ENCODE measurements at places on chromosomes 1 and 21.

DNA sequence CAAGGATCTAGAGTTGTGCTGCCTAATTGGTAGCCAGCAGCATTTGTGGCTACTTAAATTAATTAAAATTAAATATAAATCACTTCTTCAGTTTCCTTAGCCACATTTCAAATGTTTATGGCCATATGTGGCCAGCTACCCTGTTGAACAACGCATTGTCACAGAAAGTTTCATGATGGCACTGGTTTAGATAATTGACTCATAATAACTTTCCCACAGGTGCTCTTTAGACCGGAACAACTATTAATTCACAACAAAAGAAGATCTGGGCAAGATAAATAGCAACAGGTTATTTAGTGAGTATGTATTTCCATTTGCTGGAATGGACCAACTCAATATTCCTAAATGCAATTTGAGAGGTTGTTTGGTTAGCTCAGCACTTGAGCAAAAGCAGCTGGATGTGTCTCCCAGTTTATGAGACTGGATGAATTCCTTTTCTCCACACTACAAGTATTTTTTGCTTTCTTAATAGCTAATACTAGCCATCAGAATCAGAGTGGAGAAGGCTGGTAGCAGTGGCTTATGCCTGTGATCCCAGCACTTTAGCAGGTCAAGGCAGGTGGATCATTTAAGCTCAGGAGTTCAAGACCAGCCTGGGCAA is 3.7 kb upstream of the AMIGO1 start:
- no peak for DNase-seq

GRCh38 chr1:53600561-53600960 is 138.4 kb downstream of the GLIS1 start:
- no peak for DNase-seq

DNA sequence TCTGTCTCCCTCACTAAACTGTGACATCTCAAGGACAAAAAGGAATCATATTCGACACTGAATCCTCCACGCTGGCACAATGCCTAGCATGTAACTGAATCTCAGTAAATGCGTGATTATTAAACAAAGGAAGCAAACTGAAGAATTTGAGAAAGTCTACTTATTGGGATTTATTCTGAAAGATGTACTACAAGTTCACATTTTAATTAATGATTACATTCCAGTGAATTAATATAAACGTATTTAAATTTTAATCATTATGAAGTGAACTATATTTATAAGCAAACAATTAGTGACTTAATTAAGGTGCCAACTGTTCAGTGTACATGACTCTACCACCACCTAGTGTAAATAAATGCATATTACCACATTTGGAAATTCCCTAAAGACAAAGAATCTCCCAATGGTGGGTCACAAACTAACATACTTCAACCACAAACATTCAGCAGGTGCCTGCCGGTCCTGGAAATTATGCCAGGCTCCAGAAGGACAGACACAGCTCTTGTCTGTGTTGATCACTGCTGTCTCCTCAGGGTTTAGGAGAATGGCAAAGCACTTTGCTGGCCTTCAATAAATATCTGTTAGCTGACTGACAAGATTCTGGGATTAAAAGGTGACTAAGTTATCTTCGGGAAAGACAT is 56.3 kb downstream of the SMYD3 start:
- no peak for DNase-seq

DNA sequence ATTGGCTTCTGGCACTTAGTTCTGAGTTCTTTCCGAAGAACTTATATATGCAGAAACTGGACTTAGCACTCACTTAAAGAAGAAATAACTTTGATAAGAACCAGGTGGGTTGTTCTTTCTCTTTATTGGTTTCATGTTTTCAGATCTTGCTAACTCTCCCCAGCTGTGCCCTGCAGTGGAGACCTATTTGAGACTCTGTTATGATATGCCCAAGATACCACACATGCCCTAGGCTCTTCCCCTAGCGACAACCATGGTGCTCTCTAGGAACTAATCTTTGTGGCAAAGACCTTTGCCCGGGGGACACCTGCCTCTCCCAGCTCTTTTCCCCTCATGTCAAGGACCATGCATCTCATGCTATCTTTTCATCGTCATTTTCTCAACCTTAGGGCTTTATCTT is 128.8 kb downstream of the PBX1 start:
- DNase-seq = no peak

DNA sequence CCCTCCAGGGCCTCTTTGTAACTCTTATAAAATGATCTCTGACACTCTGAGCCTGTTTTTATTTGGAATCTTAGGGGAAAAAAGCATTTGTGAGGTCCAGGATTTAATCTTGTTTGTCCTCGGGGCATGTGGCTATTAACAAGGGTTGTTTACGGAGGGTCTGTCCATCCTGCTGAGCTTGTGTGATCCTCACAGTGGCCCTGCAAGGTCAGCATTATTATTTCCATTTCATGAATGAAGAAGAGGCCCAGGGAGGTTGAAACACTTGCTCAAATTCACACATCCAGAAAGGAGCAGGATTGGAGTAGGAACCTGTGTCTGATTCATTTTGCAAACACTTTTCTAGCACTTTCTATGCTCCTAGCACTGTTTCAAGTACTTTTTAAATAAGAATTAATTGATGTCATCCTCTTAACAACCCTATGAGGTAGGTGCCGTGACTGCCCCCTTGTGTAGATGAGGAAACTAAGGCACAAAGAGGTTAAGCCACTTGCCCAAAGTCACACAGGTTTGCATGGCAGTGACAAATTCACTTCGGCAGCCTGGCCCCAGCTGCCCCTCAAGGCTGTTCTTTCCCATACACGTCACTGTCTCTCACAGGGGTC is 178.9 kb downstream of the MIS18A start:
- no peak for DNase-seq

GRCh38 chr21:23127973-23128372 is 2129.8 kb downstream of the NCAM2 start:
- no peak for DNase-seq

DNA sequence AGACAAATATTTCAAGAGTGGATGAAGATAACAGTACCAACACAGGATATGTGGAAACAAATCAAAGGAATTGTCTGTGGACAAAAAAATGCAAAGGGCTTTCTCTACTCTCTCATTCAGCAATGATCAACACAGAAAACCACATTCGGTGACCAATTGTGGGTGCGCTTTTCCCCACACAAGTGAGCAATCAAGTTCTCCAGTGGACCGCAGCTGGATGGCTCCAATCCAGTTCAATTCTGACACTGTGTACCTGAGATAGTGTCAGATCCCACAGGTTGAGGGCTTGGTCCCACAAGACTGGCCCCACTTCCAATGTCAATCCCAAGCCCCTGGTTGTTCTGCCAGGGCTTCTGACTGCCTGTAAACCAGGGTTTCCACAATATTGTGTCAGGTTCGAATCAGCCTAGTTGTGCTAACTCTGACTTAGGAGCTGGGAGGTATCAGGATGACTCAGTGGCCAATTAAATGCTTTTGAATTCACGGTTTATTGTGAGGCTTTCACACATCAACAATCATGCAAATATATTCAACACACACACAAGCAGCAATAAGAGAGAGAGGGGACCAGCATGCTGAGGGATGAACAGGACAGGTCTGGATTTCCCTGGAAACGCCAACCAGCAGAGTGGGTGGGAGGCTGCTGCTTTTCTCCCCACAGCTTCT is 87.0 kb upstream of the BTG3 start:
- DNase-seq = no peak

- DNase-seq = no peak
These were observed 5.4 kb upstream of the SLC35D1 start for GRCh38 chr1:67059346-67059745.

DNA sequence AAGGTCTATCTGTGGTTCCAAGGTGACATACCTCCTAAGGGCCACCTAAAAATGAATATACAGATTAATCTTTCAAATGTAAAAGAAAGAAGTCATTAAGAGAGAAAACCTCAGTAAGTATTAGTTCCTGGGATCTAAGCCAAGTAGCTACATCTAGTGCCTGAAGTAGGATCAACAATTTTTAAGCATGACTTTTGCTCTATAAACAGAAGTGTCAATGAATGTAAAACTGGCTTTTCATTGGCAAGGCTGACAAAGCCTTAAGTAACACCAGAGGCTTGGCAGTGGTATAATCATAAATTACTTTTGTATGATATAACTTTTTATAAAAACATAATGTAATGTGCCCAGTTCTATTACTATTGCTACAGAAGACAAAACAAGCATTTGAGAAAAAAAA is 12.2 kb upstream of the ACADM start:
- no peak for DNase-seq

DNA sequence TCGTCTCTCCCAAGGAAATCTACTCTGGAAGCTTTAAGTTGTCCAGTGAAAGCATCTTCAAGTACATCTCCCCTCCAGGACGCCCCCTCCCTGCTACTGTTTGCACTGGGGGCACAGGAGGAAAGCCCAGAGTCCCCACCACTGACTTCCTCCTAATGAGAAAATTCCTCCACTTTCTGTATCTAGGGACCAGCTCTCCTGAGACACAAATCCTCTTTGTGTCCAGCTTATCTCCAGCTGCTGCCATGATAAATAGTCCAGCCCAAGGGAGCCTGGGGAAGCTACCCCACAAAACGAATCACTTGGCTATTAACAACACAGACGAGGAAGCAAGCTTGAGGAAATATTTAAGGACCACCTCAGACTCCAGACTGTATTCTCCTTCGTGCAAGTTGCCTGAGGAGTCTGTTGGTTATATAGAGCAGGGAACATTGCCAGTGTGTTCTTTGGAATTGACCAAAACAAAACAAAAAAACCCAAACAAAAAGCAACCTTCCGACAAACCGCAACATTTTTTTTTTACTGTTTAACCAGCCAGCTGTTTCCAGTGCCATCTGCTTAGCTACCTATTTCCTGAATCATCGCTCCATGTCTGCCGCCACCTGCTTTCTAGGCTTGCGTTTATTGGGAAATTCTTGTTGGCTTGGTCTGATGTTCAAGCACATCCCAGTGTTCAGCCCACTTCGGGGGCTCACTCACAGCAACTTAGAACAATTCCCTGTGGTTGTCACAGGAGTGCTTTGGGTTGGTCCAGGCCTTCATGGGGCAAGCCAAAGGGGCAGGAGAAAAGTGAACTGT is 7.7 kb downstream of the C1orf226 start:
- no peak for DNase-seq

DNA sequence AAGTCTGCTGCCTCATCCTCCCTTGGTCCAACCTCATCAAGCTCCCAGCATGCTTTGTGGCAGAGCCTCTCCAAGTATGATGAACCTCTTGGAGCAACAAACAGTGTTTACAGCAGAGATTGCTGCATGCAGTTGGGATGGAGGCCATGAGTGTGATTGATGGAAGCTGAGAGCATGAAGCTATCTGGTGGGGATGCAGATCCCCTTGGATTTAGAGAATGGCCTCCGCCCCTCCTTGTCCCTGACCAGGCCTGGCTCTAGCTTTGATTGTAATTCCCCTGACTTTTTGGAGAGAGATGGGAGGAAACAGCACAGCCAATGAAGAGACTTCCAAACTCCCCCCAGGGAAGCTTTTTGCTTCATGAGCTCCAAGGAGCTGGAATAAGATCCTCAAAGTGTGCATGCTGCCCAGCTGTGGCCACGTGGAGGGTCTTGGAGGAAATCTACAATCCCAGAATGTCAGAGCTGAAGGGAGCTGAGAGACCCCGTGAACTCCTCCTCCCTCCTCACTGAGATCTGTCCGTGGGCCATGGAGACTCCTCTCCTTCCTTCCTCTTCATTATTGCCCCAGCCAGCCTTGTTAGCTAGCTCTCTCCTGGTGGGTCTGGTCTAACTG is 165.3 kb upstream of the USP24 start:
- no peak for DNase-seq

DNA sequence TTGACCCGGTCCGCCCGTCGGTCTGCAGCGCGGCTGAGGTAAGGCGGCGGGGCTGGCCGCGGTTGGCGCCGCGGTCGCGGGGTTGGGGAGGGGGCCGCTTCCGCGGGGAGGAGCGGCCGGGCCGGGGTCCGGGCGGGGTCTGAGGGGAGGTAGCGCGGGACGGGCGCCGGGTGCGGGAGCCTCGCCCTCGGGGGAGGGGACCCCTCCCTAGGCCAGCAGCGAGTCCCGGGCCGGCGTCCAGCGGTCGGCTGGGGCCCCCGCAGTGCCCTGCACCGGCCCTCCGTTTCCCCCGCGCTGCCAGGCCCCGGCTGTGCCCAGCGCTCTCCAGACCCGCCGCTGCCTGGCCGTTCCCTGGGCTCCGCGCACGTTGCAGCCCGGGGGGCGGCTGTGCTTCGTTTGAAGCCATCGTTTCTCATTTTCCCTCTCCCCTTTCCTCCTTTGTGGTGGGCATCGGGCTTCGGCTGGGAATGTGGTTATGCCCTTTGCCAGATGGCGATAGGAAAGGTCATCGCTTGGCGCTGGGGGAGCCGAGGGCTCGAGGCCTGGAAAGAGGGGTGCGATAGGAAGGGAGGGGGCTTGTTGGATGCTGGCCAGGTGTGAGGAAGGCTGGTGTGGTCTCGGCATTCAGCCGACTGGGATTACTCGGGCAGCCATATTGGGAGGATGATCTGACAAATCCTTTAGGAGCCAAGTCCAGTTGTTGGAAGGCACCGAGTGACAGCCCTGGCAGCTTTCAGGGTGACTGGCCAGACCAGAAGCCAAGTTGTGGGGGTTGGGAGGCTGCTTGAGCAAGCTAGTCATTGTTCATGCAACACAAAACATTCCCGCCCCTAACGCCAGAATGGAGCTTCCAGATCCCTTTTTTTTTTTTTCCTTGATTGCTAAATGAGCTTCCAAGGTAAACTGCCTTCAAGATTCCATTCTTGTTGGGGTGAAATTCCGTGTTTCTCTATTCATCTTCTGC is 753 bp downstream of the KIF1B start:
- peak; percentile 0 for DNase-seq

- DNase-seq = peak; percentile 26
These were observed 648 bp downstream of the ATP5PF start for GRCh38 chr21:25733859-25734653.

GRCh38 chr1:74468982-74469603 is 43.3 kb downstream of the LRRC53 start:
- DNase-seq = no peak

DNA sequence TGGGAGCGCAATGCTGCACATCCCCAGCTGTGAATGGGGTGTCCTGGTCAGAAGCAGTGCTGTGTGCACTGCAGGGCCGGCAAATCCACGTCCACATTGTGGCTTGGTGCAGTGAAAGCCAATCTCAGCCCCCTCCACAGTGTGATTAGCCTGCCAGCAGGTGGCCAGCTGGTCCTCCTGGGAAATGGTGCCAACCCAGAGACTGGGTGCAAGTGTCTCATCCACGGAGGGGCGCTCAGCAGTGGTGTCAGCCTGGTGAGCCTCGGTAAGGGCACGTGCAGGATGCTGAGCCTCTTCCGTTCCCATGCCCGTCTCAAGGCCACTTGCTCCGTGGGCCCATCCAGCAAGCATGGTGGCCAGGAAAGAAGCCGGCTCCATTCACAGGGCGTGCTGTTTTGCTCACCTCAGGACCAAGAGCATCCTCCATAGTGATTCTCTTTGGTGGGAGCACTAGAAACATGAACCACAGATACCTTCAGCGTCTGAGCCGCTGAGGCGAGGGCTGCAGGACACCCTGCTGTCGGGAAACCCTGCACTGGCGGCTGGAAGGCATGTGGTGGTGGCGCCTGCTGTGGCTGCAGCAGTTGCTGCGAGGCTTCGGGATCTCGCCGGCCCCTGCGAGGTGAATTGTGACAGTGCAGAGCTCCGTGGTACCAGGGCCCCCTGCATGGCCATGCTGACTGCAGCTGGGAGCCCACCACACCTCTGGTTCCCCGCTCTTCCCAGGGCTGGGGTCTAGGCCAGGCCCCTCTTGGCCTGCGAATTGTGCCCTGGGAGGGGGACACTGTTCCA is 2.0 kb upstream of the SMYD3 start:
- DNase-seq = no peak

GRCh38 chr1:1841575-1841995 is 49.3 kb downstream of the GNB1 start:
- no peak for DNase-seq

- no peak for DNase-seq
These were observed 51.3 kb downstream of the PRPF38A start for GRCh38 chr1:52455686-52456085.

Measured in activated CD4-positive, alpha-beta T cell treated with anti-CD3 and anti-CD28 coated beads, Interleukin-2, amount 50 U/mL, for 4 hours (primary cell).